Stimulated activated CD8-positive, alpha-beta memory T cell treated with anti-CD3 and anti-CD28 coated beads, Interleukin-2, amount 100 ng/mL, for 1 hour (primary cell): ENCODE measurements at places on chromosomes 3 and 15.
A peak's percentile ranks its signal among the peaks of the same experiment; 100 is the strongest.

DNA sequence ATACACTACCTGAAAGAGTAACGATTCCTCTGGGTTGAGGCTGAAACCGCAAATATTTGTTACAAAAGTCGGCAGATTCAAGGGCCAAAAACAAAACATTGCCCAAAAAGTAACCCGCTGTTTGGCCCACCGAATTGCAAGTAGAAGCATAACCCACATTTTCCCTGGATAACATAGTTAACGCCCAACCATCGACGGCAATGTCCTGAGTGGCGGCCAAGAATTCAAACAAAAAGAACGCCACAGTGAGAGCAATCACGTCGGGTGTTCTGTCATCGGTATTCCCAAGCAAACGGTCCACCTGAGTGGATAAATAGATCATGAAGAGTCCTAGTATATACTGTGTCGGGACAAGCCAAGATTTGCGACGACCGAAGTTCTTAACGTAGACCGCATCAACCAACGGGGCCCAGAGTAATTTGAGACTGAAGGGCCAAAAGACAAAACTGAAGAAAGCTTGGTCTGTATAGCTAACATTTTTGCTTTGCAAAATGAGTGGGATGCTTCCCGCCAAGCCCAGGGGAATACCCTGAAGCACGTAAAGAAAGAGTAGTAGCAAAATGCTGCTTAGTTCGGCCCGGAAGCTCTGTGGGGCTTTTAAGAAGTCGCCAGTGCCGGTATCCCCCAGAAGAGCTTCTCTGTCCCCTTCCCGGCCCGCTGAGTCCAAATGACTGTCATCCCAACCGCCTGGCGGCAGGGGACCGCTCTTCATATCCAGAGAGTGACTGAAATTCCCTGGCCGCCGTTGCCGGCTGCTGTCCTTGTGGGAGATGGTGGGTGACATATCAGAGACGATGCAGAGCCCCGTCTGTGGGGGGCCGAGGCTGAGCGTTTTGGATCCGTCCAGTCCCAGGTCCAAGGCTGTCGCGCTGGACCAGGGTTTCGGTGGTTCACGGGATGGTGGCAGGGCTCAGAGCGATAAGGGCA lies 750 bp downstream of the SLC33A1 start:
- DNase-seq, result peak; percentile 4

DNA sequence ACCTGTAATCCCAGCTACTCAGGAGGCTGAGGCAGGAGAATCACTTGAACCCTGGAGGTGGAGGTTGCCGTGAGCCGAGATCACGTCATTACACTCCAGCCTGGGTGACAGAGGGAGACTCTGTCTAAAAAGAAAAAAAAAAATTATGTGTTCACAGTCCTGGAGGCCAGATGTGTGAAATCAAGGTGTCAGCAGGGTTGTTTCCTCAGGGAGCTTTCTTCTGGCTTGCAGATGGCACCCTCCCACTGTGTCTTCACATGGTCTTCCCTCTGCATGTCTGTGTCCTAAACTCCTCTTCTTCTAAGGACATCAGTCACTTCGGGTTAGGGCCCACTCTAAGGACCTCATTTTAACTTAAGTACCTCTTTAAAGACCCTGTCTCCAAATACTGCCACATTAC lies 56.1 kb upstream of the UBE2E1 start:
- no peak for DNase-seq

- no peak for DNase-seq
These were observed 12.5 kb downstream of the SMAD6 start for GRCh38 chr15:66714543-66714981.

DNA sequence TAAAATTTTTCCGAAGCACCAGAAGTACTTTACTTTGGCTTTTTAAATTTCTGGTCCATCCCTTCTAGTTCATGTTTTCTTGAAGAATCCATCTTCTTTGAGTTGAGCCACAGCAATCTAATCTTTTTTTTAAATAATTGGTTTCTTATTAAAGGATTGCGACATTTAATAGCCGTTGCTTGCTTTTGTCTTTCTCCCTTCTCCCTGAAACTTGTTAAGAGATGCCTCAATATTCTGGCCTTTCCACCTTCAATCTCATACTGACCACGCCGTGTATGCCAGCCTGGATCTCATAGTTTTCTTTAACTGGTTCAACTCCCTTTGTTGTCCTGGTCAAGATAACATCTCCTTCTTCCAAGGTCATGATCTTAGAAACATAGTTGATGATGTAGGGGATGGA lies 18.4 kb upstream of the RPLP1 start:
- DNase-seq, result no peak

DNA sequence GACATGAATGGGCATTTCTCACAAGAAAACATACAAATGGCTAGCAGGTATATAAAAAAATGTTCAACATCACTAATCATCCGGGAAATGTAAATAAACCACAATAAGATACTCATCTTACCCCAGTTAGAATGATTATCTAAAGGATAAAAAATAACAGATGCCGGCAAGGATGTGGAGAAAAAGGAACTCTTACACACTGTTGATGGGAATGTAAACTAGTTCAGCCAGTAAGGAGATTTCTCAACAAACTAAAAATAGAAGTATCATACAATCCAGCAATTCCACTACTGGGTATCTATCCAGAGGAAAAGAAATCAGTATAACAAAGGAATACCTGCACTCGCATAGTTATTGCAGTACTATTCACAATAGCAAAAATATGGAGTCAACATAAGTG lies 124.2 kb downstream of the SATB1 start:
- DNase-seq, result no peak

- DNase-seq, result no peak
These were observed 62.6 kb upstream of the SLC2A2 start for GRCh38 chr3:171088964-171089754.

- DNase-seq, result no peak
These were observed 136.8 kb downstream of the ANO10 start for GRCh38 chr3:43484926-43485488.
